Cerebellum (tissue), 4 donors: ENCODE measurements at places on chromosomes 2 and 18.
A peak's percentile ranks its signal among the peaks of the same experiment; 100 is the strongest.

GRCh38 chr2:147888680-147889079, 43.9 kb downstream of the ACVR2A start:
- DNase-seq, result no peak

DNA sequence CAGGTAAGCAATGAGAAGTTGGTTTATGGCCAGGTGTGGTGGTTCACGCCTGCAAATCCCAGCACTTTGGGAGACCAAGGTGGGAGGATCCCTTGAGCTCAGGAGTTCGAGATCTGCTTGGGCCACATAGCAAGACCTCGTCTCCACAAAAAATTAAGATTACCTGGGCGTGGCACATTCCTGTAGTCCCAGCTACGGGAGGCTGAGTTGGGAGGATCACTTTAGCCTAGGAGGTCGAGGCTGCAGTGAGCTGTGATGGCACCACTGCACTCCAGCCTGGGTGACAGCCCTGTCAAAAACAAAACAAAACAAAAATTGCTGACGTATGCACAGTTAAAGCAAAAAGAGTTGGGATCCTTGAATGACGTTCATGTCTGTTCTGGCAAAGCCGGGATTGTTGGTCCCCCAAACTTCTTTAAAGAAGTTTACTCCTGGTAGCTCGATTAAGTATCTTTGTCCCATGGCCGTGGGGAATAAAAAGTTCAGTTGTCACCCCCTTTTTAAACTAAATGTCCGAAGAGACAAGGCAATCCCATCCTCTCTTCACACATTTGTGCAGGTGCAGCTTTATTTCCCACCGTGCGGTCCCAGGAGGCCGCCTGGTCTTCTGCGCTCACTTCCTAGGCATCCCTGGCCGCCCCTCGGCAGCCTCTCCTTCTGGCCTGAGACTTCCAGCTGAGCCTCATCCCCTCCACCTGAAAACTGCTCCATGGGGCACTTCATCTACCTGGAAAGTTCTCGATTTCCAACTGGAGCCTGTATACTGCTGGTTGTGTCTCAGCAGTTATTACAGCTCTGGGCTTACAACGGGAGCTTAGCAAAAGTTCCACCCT, 762 bp upstream of the SPOPL start:
- DNase-seq, result no peak

DNA sequence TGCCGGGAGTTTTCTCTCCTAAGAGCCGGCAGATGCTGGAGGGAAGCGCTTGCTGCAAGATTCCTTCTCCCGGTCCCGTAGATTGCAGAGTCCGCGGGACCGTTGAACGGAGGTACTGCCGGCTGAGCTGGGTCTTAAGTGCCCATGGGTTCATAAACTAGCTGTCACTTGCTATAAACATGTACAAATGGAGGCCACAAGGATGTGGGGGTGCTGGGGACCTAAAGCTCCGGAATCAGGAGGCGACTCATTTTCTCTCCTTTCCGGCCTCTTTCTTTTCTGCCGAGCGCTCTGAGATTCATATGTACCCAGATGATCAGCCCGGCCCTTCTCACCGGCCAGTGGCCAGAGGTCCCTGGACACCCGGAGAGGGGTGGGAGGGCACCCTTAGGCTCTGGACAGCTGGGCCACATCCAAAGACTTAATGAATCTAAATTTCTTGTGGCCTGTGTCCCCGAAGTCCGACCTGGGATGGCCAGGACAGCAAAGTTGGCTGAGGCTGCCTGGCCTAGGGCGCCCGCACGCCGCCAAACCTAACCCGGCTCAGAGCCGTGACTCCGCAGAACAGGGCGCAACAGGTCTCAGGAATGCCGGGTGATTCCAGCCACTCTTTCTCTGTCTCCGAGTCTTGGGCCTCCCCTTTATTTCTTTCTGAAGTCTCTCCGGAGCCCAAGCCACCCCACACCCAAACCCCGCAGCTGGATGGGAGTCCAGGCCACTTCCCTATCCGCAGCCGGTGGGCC, 2.4 kb upstream of the PAX3 start:
- no peak for DNase-seq

- no peak for DNase-seq
Measured at GRCh38 chr2:65231892-65232477, 4.4 kb downstream of the ACTR2 start.

- no peak for DNase-seq
Measured at GRCh38 chr2:203811491-203812221, 55.9 kb upstream of the CTLA4 start.

- DNase-seq, result no peak
Measured at GRCh38 chr2:17520761-17521160, 2.5 kb upstream of the RAD51AP2 start.

GRCh38 chr2:182949052-182949451, 82.6 kb upstream of the FRZB start:
- no peak for DNase-seq

- no peak for DNase-seq
Measured at GRCh38 chr2:19971691-19972090, 18.2 kb downstream of the WDR35 start.

DNA sequence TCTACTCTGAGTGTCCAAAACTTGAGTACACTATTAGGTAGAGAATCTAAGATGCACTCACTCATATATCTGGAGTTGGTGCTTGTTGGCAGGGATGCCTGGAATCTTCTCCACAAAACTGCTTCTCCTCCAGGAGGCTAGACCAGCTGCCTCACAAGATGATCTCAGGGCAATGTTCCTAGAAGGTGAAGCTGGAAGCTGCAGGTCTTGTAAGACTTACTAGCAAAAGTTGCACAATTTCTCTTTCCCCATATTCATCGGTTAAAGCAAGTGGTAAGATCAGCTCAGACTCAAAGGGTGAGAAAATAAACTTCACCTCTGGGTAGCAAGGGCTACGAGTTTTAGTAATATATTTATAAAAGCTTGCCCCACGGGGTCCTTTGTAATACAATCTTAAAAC, 454.4 kb upstream of the ACVR2A start:
- DNase-seq, result no peak

GRCh38 chr2:54855434-54855833, 132.0 kb downstream of the EML6 start:
- DNase-seq, result no peak

DNA sequence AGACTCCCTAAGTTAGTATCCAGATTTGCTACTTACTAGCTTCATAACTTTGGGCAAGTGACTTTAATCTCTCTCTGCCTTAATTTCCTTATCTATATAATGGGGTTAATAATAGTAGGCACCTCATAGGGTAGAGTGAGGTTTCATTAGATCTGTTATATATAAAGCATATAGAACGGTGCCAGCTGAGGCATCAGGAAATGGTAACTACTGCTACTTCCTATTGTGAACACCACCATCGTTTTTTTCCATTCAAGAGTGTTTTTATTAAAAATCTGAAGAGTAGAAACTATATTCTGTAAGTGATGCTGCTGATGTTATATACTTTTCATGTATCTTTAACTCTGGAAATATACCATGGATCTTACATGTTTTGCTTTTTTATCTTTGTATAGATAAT, 44.3 kb downstream of the MALT1 start:
- DNase-seq, result no peak

GRCh38 chr2:168518555-168519066, 62.5 kb downstream of the CERS6 start:
- DNase-seq, result no peak

DNA sequence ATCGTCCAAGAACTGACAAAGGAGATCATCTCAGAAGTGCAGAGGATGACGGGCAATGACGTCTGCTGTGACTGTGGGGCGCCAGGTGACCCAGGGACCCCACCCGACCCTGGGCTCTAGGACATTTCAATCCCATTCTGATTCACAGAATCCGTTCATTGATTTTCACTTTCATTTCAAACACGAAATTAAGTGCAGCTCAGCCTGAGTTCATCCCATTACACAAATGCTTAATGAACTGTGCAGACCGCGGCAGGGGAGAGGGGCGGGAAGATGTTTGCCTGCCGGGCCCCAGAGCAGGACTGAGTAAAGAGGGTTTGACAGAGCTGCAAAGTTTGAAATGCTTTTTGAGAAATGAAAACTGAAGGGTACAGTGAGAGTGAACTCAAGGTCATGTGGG, 67.1 kb downstream of the ITGB1BP1 start:
- DNase-seq, result no peak

DNA sequence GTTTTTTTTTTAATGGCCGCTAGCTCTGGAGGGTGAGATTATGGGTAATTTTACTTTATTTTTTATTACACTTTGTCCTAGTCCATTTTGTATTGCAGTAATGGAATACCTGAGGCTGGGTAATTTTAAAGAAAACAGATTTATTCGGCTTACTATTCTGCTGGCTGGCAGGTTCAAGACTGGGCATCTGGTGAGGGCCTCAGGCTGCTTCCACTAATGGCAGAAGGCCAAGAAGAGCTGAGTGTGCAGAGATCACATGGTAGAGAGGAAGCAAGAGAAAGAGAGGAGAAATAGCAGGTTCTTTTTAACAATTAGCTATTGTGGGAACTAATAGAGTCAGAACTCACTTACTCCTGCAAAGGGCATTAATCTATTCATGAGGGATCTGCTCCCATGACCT, 52.4 kb upstream of the ARHGAP28 start:
- no peak for DNase-seq

- peak; percentile 84 for DNase-seq
Measured at GRCh38 chr2:26772064-26773001, 8.2 kb downstream of the SLC35F6 start.

- DNase-seq, result no peak
Measured at GRCh38 chr2:232480201-232481190, 7.1 kb downstream of the ECEL1 start.

- DNase-seq, result no peak
Measured at GRCh38 chr2:143468341-143468888, 339.2 kb downstream of the ARHGAP15 start.

GRCh38 chr18:49565612-49566011, 3.8 kb downstream of the LIPG start:
- peak; percentile 46 for DNase-seq

DNA sequence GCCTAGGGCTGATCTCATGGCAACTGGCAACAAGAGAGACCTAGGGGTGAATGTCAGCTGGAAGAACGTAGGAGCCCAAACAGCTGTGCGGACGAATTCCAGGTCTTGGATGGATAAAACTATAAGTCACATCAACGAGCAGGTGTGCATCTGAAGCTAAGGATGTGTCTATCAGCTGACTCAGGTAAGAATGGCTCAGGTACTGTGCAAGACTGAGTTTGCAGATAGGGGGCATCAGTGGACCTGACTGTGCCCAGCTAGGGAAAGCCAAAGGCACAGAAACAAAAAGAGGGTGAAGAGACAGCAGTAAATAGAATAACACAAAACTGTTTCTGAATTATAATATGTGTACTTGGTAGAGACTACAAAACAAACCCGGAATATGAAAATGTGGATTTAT, 357.3 kb downstream of the ZEB2 start:
- no peak for DNase-seq

GRCh38 chr2:149420053-149420963, 89.9 kb downstream of the LYPD6 start:
- no peak for DNase-seq

DNA sequence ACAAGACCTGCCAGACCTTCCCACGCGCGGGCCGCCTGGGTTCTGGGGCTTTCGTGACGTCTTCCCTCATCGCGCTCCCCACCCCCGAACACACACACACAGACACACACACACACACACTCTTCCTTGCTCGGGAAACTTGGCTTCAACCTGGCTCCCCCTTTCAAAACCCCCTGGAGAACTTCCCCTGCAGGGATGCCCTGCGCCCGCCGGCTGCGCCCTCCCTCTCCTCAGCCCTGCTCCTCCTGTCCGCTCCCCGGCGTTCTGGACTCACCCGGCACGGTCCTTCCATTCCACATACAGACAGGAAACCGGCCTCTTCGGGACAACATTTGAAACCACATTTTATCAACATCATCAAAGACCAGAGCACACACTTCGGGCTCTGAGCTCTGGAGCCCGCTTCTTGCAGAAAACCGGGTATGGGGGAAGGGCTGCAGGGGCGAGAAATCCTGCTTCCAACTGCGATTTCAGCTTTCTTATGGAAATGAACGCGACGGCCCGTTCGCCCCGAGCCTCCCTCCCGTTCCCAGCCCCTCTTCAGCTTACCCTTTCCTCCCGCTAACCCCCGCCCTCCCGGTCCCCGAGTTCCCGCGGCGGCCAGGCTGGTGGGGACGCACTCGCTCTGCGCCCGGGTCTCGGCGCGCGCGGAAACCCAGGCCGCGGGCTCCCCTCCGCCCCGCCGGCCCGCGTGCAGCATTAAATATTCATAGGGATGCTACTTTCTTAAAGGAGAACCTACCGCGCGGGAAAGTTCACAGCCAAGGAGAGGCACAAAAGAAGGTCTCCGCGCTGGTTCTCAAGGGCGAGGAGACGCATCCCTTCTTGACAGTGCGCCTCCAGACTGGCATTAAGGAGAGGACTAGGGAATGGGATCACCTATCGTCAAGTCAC, 18.3 kb downstream of the POU3F3 start:
- no peak for DNase-seq

DNA sequence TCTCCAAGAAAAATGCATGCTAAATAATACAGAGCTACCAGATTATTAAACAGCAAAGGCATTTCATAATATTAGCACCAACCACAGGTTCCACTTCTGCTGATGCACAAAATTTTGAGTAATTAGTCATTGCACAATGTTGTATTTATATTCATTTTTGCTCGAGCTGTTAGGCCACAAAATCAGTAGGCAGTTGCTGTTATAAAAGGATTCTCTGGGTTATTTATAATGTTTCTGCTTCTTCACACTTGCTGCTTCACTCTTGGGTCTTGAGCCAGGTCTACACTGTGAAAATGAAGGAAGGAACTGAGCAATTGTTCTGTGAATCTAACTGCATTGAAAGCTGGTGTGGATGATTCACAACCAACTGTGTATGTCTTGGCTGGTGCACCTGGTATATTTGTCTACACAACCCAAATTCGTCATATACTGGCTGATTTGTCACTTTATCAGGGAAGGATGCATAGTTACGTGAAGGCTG, 38.3 kb downstream of the MRPL33 start:
- no peak for DNase-seq

GRCh38 chr2:28011322-28011737, 120.8 kb downstream of the BABAM2 start:
- DNase-seq, result no peak

- DNase-seq, result no peak
Measured at GRCh38 chr2:109689182-109689930, 75.2 kb downstream of the SOWAHC start.

- peak; percentile 37 for DNase-seq
Measured at GRCh38 chr2:127508631-127509034, 17.7 kb downstream of the IWS1 start.

GRCh38 chr2:113234721-113235346, 43.9 kb downstream of the PAX8 start:
- DNase-seq, result no peak

DNA sequence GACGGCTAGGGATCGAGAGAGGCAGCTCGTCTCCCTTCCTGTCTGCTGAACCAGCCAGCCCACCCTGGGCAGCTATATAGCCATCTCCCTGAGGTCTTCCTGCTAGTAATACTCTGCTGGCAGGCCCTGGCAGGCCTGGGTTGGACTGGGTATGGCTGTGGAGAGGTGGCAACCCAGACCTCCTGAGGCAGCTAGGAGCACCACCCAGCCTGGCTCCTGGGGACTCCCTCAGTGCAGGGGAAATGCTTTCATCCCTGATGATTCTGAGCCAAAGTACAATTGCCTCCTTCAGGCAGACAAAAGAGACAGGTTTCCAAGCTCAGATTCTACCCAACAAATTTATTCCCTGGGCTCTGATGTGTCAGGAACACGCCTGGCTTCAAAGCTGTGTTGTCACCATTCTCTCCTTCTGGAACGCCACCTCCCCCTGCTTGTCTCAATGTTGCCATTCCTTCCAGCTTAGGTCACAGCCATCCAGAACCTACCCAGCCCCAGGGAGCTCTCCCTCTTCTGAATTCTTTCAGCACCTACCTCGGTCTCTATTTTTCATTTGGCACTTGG, 4.7 kb upstream of the DNAJB2 start:
- no peak for DNase-seq

- DNase-seq, result no peak
Measured at GRCh38 chr18:33835419-33835818, 257.4 kb downstream of the ASXL3 start.
